Anterior cingulate cortex (tissue), 58 donors: ENCODE measurements at places on chromosomes 6 and 20.

DNA sequence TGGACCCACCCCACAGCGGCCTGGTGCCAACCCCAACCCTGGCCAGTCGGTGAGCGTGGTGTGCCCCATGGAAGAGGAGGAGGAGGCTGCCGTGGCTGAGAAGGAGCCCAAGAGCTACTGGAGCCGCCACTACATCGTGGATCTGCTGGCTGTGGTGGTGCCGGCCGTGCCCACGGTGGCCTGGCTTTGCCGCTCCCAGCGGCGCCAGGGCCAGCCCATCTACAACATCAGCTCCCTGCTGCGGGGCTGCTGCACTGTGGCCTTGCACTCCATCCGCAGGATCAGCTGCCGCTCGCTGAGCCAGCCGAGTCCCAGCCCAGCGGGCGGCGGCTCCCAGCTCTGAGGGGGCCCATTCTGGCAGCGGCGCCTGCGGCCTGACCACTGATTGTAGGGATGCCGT is 23.2 kb downstream of the SDCBP2 start:
- DNase-seq = no peak

- DNase-seq = no peak
These were observed 114.3 kb upstream of the BTN3A2 start for GRCh38 chr6:26250698-26251044.

DNA sequence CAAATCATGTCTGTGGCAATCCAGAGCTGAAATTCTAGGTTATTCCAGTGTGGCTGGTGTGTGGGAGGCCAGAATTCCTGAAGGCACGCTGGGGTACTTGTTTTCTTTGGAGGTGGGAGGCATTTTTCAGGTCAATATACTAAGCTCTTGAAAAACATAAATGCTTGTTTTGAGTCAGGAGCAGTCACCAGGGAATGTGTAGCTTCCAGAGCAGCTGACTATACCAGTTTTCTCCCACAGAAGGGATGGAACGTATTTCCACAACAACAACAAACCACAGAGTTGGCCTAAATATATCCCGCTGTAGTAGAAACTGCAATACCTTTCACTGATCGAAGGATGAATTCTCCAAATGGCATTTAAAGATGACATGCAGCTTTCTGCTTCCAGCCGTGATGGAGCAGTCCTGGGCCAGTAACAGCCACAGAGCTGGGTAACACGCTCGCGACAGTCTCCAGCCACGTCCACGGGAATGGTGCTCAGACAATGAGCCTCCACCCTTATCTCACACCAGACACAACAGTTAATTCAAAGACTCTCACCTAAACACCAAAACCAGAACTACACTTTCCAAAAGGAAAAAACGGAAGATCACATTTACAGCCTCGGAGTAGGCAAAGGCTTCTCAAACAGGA is 23.2 kb downstream of the CHRNA4 start:
- DNase-seq = no peak

DNA sequence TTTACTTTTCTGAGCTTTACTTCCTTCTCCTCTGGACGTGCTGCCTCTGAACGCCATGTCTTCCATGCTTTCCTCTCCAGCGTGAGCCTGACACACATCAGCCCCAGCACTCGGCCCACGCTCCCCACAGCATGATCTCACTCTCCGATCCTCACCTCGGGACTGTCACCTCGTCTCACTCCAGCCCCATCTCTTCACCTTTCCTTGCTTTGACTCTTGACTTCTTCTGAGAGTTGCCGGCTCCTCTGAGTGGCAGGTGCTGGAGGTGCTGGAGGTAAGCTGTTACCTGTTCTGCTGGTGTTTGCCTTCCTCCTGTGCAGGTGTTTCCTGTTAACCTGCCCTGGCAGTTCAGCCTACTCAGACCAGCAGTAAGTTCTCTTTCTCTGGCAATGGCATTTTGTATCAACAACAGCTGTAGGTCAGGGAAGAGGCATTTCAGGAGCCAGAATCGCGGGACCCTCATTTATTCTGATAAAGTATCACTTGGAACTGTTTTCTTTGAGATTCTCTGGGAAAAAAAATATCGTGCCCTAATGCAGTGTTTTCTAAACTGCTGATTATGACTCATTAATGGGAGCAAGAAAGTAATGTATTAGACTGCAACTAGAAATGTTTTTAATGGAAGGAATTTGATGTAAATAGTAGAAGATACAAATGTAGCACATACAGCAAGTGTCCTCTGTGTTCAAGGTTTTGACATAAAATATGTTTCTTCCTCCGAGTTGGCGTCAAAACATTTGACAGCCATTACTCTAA is 106.5 kb downstream of the ARID1B start:
- DNase-seq = no peak

DNA sequence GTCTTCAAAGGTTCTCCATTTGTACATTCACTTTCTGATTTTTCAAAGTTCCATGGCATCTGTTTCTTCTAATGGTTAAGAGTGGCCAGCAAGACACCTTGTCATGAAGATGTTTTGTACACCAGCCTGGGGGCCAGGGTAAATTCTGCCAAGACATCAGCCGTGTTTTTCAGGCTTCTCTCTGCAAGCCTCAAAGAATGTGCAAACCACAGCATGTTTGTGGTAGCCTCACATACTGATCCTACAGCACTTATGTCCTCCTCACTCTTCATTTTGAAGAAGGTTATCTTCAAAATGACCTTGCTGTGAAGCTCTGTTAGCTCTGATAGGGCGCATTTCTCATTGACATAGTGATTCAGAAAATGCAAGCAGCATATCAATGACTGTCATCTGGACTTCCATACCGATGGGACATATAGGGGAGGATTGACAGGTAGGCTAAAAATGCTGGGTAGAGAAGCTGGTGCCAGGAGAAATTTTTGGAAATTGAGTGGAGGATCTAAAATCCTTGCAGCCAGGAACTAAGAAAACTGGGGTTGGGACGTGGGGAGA is 59.3 kb upstream of the SPTLC3 start:
- no peak for DNase-seq
